ENCODE measurements at places on chromosomes 1 and 21. TPM values are rescaled to one million over a fixed set of nuclear protein-coding genes. Genes with fewer than 3 reads are reported as not detected.

GRCh38 chr1:74412244-74412643, 100.2 kb downstream of the LRRC53 start:
- no peak for DNase-seq

DNA sequence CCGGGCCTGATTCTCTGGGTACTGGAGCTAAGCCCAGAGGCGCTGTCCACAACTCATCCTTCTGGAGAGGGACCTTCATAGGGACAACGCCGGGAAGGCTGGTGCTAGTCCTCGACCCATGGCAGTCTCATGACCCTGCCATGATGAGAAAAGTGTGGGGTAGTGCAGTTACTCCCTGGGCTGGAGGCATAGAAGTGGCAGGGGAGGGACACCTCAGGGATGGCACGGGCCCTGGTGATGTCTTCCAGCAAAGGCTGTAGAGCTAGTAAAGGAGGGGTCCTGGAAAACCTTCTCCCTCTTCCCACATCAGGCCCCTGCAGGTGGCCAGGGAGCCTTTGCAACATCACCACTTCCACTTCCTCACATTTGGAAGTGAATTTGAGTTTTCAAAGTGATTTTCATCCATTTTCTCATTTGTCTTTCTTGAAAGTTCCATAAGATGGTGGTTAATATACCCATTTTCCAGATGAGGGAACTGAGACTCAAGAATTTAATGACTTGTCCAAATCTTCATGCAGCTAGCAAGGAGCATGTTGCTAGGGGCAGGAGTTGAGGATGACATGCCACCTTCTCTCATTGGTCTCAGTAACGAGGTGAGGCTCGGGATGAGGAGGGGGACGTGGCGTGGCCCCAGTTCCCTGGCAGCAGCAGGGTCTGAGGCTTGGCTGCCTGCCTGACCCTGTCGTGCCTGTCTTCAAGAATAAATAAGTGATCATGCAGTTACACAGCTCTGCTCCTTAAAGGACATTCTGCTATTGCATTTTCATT, 3.3 kb upstream of the GOLT1A start:
- DNase-seq = no peak

GRCh38 chr1:204171751-204172178, 5.6 kb upstream of the REN start:
- DNase-seq = no peak

GRCh38 chr1:82160903-82161302, 360.2 kb downstream of the ADGRL2 start:
- no peak for DNase-seq

DNA sequence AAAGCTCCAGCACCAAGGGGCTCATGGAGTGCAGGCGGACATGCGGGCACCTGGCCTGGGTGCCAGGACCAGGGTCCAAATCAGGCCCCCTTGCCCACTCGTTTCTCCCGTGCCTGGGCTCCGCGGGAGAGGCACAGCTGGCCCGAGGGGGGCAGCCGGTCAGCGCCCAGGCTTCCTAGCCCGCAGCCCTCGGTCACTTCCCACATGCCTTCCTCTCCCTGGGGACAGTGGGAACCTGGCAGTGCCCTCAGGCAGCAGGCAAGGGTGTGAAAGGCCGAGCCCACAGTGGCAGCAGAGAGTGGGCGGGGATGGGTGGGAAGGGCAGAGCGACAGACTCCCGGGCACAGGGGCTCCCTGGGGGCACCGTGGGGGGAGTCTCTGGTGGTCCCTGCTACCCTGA, 69.8 kb downstream of the MEGF6 start:
- DNase-seq = no peak

DNA sequence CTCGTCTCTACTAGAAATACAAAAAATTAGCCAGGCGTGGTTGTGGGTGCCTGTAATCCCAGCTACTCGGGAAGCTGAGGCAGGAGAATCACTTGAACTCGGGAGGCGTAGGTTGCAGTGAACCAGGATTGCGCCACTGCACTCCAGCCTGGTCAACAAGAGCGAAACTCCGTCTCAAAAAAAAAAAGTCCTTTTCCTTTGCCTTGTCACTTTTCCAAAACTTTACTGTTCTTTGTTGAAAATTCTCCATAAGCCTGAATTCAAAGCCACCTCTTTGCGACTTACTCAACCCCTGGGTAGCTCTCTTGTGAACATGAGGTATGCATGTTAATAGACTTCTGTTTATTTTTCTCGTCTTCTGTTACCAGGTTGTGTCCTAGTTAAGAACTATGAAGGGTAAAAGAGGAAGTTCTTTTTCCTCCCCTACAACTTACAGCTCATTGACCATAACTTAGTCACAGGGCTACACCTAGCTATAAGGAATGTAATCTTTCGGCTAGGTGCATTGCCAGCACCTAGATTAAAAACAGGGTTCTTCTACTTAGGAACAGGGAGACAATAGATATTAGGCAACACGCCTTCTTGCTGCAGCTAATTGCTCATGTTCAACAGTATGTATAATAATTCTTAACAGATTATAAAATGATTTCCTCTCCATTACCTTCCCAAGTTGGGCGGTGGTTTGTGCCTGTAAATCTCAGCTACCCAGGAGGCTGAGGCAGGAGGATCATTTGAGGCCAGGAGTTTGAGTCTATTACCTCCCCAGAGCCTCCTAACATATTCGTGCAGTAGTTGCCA, 40.9 kb downstream of the PTAFR start:
- DNase-seq = no peak

GRCh38 chr21:35024071-35024420, 25.1 kb downstream of the RUNX1 start:
- DNase-seq = no peak

Gene RGS1
- total RNA-seq = 56.8 TPM

Gene YIPF1
- total RNA-seq = 17.2 TPM

Gene PDZK1IP1
- not detected for total RNA-seq

Gene USH2A
- not detected for total RNA-seq

Gene PCAT6
- total RNA-seq = not detected

Data from CD8-positive, alpha-beta memory T cell (primary cell).